ENCODE measurements at places on chromosomes 7 and 10.

- DNase-seq = peak; percentile 24
These were observed 145.1 kb downstream of the PLXNA4 start for GRCh38 chr7:132430861-132431822.

GRCh38 chr7:2480070-2480408 is 3.8 kb upstream of the GRIFIN start:
- no peak for DNase-seq

DNA sequence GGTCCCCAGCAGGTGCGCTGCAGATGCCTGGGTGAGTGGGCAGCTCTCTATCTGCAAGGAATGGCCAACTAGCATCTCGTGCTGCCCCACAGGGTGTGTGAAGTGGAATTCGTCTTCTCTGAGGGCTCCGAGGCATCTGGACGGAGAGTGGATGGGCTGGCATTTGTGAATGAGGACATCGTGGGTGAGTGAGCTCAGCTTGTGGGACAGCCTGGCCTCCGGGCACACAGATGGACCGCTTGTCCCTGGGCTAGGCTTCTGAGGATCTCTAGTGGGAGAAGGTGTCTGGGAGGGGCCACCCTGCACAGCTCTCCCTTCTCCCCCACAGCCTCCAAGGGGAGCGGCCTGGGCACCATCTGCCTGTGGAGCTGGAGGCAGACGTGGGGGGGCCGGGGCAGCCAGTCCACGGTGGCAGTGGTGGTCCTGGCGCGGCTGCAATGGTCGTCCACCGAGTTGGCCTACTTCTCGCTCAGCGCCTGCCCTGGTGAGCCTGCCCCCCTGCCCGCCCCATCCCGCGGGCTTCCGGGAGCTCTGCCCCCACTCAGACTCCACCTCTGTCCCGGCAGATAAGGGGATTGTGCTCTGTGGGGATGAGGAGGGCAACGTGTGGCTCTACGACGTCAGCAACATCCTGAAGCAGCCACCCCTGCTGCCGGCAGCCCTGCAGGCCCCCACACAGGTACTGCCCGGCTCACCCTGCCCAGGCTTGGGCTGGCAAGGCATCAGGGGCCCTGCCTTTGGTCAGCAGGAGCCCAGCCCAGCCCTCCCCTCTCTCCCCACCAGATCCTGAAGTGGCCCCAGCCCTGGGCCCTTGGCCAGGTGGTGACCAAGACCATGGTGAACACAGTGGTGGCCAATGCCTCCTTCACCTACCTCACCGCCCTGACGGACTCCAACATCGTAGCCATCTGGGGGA is 6.3 kb downstream of the POLR2J start:
- no peak for DNase-seq

- DNase-seq = no peak
These were observed 87.3 kb downstream of the ODAD2 start for GRCh38 chr10:27911539-27911938.

- no peak for DNase-seq
These were observed 86.0 kb downstream of the SAMD9 start for GRCh38 chr7:93031795-93032194.

DNA sequence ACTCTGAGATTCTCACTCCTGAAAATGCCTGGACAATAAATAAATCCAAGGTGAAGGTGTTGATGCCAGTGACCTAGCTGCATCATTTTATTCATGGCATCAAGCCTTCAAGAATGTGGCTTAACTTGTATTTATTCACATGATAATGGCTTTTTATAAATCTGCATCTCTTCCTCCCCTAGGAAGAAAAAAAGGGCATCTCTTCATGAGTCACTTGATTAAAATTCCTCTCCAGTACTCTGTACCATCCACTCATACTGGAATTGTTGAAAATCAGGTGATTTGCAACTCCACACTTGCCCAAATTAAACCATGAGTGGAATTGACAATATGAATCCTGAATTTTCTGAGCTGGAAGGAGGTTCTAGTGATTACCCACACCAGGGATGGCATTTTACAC is 30.2 kb downstream of the PTPRE start:
- no peak for DNase-seq

- DNase-seq = no peak
These were observed 817.5 kb downstream of the NRG3 start for GRCh38 chr10:82692458-82692857.

DNA sequence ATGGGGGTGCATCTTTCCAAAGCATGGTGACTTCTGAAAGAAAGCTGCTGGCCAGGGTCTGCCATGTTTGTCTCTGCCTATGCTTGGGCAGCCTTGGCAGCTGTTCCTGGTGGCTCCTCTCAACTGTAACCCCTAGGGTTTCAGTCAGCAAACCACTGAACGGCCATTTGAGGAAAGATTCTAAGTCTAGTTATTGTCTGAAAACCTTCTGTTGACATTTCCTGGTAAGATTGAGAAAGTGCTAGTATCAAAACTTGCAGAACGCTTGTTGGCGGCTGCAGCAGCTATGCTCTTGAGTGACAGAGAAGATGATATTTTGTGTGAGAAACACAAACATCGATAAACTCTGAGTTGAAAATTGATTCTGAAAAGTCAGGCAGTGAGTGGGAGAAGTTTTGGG is 523.1 kb downstream of the LRMDA start:
- DNase-seq = no peak

DNA sequence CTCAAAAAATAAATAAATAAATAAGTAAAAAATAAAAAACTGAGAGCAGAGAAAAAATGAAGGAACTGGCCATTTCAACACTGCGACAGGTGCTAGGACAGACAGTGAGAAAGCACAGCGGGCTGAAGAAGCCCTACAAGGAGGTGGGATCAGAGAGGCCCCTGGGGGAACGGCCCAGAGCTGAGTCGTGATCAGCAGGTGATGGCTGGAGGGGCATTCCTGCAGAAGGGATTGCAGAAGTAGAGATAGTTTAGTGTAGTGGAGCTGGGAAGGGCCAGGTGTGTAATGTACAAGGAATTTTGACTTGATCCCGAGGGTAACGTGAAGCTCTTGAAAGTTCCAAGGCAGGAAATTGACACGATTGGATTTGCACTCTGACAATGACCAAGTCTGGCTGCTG is 112.1 kb downstream of the CUL2 start:
- DNase-seq = no peak

- no peak for DNase-seq
These were observed 641 bp upstream of the TPK1 start for GRCh38 chr7:144836545-144836842.

DNA sequence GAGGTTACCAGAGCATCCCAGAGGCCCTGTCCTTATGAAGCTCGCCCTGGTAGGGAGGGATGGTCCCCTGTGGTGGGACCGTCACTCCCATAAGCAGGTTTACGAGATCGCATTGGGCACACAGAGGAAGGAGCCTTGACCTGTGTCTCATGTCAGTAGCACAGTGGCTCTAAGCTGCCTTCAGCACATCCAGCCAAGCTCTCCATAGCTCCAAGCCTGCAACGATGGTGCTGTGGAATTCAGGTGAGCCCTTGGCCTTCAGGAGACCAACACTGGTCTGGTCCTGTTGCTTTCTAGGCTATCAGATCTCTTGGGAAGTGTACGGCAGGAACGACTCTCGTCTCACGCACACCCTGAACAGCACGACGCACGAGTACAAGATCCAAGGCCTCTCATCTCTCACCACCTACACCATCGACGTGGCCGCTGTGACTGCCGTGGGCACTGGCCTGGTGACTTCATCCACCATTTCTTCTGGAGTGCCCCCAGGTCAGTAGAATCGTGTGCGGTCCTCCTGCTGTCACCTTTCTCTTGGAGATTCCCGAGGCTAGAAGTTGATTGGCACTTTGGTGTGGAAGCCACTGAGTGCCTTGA is 605.3 kb upstream of the FOXK1 start:
- no peak for DNase-seq

DNA sequence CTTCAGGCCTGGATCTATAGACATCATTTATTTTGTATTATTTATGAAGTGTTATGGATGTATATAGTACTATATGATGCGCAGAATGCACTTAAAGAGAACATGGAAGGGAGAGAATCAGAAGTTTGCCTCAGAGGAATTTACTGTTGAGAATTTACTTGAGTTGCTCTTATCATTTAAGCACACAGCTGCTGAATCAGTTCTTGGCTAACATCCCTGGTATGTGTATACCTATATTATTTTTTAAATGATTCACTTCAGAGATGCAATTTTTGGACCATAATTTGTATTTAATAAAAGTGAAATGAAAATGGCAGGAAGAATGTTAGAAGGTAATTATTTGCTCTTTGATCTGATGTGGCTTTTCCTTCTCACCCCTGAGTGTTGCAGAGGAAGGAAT is 191.6 kb downstream of the BICC1 start:
- DNase-seq = no peak
